Heart left ventricle (tissue), 16 donors: ENCODE measurements at places on chromosomes 13 and 19. TPM values are rescaled to one million over a fixed set of nuclear protein-coding genes. Genes with fewer than 3 reads are reported as not detected.

Gene GPR180
- total RNA-seq, result 4.5 TPM

Gene KL
- 1.3 TPM for total RNA-seq

Gene ISOC2
- 98.6 TPM for total RNA-seq

- DNase-seq, result no peak
Measured at GRCh38 chr13:97015661-97016350, 21.5 kb upstream of the OXGR1 start.

- DNase-seq, result no peak
Measured at GRCh38 chr19:14683439-14683838, 6.4 kb upstream of the ZNF333 start.

DNA sequence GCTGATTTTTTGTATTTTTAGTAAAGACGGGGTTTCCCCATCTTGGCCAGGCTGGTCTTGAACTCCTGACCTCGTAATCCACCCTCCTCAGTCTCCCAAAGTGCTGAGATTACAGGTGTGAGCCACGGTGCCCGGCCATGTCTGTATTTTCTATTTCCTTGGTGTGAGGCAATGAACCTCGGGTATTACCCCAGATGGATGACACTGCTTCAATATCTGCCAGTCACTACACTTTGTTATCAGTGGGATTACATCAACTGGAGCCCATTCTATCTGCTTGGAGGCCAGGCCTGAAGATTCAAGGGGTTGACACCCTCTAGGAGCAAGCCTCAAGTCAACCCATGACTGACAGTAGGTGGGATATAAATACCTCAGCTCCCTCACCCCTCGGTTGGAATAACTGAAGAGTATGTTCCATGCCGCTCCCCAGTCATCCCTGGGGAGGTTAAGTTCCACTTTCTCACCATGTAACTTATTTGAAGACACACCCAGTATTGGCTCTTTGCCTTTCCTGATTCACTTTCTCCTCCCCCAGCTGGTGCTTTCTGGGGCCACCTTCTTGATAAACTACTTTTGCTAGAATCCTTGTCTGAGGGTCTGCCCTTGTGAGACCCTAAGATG lies 992 bp upstream of the ADGRE1 start:
- no peak for DNase-seq

DNA sequence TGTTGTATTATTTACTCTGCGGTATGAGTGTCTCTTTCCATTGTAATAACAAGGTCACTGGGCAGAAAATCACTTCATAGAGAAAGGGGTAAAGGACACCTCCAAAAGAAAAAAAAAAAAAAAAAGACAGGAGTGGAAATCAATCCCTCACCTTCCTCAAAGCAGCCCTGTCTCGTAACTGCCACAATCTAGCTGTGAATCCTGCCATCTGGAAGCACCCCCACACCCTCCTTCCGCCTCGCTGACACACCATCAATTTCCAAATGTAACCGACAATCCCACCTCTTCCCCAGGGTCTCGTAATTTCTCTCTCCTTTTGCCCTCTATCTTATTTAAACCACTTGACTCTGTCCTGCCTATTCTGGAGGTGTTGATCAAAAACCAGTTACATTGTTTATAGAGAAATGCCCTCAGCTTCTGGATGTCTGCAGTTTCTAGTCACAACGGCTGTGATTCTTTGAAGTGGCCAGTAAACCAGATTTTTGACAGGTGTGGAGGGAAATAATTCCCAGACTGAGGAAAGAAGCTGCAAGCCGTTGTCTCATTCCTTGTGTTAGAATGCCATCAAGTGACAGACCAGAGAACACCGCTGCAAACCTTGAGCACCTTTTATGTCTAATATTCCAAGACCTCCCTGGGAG lies 9.1 kb upstream of the POP4 start:
- no peak for DNase-seq

- DNase-seq, result no peak
Measured at GRCh38 chr13:25963674-25964073, 88.1 kb downstream of the SHISA2 start.
